ENCODE measurements at places on chromosomes 2 and 18.

- DNase-seq = no peak
These were observed 53.6 kb upstream of the EML6 start for GRCh38 chr2:54669677-54670484.

DNA sequence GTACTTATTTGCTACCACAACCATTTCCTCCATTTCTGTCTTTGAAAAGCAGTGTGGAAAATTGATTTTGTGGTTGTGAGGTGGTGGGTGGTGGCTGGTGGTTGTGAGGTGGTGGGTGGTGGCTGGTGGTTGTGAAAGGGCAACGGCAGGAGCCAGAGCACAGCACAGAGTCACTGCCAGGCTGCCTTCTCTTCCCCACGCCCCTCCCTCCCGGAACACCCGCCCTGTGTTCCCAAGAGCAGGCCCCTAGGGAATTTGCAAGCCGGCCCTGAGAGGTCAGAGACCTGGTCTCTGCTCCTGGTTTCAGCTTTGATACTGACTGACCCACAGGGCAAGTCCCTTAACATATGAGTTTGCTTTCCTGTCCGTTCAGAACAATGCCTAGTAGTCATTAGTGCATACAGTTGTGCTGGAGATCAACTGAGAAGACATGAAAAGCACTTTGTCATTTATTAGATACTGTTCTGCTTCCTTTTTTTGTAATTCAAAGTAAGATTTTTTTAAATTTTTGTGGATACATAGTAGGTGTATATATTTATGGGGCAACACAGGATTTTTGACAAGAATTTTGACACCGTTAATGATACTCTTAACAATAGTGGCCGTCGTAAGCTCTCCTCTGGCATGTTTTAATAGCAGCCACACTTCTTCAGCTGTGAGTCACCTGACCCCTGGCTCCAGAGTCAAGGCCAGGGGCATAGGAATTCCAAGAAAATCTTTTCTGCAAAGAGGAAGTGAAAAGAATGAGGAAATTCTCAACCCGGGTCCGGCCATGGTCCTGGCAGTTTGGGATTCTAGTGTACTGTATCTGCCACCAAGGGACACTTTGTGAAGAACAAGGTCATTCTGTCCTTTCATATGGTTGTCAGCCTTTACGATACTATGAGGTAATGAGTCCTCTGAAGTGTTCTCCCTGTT lies 53.2 kb downstream of the ITGA6 start:
- DNase-seq = no peak

GRCh38 chr18:45670281-45670962 lies 53.6 kb upstream of the SLC14A1 start:
- no peak for DNase-seq

DNA sequence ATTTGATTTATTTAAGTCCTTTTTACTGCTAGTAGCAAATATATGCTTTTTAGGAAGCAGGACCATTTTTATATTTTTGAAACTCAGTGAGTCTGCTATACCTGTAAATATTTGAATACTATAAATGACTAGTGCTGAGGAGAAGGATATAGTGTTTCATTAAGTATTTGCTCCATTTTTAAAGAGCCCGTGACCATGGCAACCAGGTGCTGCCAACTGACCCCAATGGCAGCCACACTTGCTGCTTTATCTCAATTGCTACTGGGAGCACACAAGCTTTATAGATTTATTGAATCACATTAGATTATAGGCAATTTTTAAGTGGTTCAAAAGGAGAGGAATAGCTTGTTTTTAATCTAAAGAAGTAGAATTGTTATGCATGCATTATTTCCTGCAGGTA lies 142.0 kb downstream of the SCG2 start:
- no peak for DNase-seq

DNA sequence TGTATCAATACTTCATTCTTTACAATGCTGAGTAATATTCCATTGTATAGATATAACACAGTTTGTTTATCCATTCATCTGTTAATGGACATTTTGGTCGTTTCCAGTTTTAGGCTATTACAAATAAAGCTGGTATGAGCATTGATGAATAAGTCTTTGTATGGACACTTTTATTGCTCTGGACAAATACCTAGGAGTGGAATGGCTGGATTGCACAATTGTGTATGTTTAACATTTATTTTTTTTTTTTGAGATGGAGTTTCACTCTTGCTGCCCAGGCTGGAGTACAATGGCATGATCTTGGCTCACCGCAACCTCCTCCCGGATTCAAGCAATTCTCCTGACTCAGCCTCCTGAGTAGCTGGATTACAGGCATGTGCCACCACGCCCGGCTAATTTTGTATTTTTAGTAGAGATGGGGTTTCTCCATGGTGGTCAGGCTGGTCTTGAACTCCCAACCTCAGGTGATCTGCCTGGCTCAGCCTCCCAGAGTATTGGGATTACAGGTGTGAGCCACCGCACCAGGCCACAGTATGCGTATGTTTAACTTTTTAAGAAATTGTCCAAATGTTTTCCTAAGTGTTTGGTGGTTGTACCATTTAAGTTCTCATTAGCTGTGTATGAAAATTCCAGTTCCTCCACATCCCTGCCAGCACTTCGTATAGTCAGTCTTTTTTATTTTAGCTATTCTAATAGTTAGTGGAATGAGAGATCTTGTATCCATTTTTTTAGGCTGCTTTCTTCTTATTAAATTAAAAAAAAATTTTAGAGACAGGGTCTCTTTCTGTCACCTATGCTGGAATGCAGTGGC lies 194.9 kb upstream of the HAAO start:
- DNase-seq = no peak

DNA sequence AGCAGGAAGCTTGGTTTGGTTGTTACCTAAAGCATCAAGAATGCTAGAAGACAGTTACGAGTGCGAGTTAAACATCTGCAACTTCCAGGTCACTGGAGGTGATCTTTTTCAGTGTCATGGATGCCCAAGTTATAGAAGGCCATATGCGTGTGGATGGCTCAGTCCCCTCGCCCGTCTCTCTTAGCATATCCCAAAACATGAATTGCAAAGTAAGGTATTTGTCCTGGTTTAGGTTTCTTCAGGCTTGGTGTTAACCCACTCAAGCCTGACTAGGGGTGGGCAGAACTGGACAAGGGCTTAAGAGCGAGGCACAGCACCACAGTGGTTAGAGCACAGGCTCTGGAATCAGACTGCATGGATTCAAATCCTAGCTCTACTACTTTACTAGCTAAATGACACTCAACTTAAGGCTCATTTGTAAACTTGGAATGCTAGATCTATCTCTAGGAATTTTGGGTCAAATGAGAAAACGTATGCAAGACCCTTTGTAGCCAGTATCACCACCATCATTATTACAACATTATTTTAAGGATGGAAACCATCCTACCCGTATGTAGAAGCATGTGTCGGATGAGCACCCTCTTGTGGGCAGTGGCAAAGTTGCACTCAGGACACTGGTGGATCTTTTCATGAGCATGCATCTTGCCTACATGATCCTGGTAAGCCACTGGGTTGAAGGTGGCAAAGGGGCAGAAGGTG lies 11.2 kb downstream of the ZNF142 start:
- peak; percentile 57 for DNase-seq

DNA sequence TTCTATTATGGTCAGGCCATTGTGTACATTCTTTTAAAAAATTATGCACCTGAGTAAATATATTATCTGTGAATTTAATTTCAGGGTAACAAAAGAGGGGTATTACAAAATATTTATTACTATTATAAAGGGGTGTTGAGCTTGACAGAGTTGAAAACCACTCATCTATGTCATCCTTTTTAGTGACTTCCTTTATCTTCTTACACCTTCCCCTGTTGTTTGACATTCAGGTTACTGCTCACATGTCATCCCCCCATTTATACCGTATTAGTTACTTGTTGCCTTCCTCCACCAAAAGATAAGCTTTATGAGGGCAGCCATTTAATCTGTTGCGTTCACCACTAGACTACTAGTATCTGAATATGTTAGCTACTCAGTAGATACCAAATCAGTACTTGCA lies 291.2 kb downstream of the BCL2 start:
- no peak for DNase-seq

DNA sequence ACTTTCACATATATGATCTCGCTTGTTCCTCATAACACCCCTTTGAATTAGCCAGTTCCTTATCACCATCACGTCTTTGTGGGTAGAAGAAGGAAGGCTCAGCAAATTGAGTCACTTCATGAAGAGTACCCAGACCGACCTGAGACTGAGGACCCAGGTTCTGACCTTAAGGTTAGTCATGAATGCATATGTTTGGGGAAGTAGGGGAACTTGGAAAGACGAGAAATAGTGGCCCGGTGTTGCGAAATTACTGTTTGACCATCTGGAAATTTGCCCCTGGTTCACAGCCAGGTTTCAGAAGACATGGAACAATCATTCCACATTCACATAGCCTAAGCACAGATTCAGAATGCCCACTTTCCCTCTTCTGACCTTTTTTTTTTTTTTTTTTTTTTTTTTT lies 59.8 kb downstream of the MEIS1 start:
- no peak for DNase-seq

GRCh38 chr18:49874238-49874637 lies 60.9 kb upstream of the ACAA2 start:
- DNase-seq = no peak

DNA sequence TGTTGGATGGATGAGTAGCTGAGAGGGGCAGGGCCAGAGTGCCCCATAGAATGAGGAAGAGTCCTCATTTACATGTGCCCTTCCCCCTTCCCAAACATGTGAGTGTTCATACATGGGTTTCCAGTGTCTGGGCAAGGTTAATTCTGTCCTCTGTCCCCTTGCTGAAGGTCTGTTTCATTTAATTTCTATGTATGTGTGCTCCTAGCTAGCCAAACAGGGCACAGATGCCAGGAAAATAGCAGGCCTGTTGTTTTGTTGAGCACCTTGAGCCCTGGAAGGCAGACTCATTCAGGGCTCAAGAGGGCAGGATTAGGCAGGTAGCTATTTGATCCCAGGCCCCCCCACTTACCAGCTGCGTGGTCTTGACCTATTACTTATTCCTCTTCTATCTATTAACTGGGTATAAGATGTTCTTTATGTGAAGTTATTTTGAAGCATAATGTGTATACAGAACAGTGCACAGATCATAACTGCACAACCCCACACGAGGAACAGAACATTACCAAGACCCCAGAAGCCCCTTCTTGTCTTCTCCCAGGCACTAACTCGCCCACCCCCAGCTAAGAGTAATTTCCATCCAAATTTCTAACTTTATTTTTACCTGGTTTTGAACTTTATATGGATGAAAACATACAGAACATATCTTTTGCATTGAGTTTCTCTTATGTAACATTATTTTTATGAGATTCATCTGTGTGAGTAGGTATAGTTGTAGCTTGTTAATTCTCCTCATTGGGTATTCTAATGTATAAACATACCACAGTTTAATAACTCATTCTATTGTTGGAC lies 164.3 kb downstream of the RPIA start:
- no peak for DNase-seq

DNA sequence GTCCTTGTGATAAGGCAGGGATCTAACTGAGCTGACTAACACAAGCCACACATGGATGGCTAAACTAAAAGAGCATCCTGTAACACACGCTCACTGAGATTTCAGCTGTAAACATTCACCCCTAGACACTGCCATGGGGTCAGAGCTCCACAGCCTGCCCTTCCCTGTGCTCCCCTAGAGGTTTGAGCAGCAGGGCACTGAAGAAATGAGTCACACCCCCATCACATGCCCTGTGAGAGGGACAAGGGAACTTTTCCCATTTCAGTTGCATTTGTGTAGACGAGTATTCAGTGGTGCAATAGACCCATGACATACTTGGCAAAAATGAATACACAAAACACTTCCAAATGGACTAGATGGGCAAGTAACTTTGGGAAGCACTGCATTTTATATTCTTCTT lies 402.4 kb upstream of the LRRTM1 start:
- DNase-seq = no peak

DNA sequence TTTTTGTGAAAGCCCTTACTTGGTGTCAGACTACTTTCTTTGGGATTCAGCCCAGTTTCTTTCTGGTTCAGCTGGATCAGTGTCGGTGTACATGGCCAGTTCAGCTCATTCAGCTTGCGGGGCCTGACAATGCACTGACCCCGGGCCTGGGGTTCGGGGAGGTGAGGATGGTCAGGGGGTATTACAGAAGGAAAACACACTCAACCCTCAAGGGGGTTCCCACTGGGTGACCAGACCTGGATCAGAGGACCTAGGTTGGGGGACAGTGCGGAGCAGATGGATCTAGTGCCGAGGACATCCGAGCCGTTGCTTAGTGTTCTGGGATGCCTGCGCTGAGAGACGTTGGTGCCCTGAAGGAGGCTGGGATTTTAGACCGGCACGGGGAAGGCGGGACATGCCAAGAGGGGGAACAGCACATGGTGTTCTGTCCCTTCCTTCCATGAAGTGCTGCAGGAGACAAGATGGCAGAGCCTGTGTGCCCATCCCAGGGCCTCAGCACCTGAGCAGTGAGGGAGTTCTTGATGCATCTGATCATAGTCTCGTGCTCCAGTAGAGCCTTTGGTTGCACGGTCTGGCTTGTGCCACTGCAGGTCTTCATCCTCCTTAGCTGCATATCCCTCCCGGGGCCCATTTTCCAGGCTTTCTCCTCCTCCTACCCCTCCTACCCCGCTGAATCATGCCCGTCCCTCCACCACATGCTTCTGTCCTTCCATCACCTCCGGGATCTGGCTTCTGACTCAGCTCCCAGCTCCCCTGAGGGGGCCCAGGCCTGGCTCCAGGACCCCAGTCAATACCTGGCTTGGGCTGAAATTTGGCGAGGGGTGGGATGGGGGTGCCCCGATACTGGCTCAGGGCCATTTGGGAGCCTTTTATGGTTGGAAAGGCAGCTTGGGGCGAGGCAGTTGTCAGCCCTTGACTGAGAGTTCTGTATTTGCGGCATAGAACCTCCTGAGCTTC lies 18.0 kb downstream of the SPEG start:
- DNase-seq = no peak

- no peak for DNase-seq
These were observed 343.5 kb downstream of the MTX2 start for GRCh38 chr2:176612736-176613135.

- no peak for DNase-seq
These were observed 52.3 kb upstream of the OTOF start for GRCh38 chr2:26530240-26530540.

DNA sequence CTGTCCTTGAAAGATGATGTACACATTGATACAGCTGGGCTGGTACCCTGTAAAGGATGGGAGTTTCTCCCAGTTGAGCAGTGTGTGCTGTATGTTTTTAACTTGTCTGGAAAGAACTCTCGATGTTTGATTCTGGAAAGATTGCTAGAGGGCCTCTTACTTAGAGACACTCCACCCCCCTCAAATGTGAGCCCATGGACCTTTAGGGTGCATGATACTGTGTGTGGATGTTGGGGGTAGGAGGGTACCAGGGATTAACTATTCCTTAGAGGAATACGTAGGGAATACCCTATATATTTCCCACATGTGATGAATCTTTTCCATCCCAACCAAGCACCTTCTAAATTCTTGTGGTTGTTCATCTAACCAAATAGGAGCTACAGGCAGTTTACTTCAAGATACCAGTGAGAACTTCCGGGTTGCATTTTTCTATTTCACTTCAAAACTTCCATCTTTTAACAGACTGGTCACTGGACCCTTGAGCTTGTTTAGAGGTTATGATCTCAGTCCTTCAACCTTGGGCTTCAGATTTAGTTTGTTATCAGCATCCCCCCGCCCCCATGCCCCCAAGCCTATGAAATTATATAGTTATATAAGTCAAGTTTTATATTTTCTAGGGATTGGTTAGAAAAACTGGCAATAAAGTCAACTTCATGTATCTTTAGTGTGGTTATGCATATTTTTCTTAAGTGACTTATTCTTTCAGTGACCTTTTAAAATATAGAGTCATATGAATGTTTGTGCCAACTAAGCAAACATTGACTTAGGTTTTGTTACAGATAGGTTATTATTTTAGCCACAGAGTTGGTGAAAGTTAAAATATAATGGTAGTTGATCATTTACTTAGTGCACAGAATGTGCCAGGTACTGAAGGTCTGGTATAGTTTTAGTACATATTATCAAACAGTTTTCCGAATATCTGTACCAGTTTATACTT lies 18.2 kb downstream of the AFTPH start:
- DNase-seq = no peak

All from WERI-Rb-1 (cell line).